Activated CD4-positive, CD25-positive, alpha-beta regulatory T cell (primary cell): ENCODE measurements at places on chromosomes 6 and 20.

GRCh38 chr6:13284646-13285045 is 43.7 kb downstream of the TBC1D7 start:
- no peak for DNase-seq

GRCh38 chr6:15439410-15440025 is 193.6 kb downstream of the JARID2 start:
- no peak for DNase-seq

DNA sequence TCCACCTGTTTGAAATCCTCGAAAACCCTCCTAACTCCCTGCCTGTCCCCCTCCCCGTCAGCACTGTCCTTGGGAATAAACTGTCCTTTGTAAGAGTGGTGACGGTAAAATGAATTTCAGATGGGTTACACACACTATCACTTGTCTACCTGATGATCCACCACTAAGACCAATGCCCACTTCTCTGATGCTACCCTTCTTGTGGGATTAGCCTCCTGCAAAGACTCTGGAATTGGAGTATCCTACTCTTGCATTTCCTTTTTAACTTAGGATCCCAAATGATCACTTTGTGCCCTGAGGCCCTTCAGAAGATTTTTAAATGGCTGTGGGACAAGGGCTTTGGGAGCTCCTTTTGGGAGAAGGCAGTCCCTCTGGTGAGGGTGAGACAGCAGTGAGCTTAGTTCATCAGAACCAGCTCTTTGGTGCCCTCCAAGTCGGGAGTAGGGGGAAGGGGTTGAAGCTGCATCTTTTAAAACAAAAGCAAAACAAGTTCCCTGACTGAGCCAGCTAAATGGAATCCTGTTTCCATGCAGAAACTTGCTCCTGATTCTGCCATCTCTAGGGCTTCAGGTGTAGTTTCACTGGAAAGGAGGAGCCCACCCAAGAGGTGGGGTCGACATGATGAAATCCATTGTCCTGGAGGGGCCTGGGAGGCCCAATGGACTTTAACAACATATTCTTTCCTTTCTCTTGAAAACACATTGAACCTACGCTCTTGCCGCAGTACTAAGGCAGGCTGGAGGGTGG is 86.5 kb downstream of the ASXL1 start:
- DNase-seq: no peak

DNA sequence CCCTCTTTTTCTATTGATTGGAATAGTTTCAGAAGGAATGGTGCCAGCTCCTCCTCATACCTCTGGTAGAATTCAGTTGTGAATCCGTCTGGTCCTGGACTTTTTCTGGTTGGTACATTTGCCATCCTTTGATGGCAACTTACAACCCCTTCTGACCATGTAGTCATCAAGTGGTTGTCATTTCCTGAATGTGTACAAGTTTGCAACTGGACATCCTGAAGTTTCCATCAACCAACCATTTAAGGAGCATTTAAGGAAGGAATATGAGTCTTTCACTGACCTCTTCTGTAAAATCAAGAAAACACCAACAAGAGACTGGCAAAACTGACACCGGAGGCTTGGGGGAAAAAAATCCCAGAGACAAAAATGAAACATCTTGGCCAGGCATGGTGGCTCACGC is 97.4 kb downstream of the RIN2 start:
- no peak for DNase-seq

- no peak for DNase-seq
These were observed 9.9 kb downstream of the GGT7 start for GRCh38 chr20:34862724-34863123.
